Stimulated activated CD8-positive, alpha-beta memory T cell treated with anti-CD3 and anti-CD28 coated beads, Interleukin-15, amount 100 ng/mL, for 24 hours (primary cell): ENCODE measurements at places on chromosomes 7 and 10.

DNA sequence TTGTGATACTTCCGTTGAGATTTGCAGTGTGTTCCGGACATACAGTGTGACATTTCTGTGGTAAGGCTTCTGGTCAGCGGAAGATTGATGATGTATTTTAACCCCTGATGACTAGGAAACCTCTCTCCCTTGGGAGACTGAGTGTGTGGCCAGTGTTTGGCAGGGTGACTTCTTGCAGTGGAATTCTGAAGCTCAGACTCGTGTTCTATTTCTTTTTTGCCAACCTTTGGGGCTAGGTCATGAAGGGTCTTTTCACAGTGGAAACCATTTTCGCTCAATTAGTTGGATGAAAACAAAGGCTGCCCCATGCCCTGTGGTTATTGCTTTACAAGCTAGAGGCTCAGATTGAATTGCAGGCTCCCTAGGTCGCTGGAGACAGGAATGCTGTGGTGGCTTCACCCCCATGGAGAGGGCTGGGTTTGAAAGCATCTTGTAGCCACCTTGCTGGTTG lies 288.9 kb downstream of the BBS9 start:
- DNase-seq, result no peak

GRCh38 chr10:119131512-119132240 lies 27.8 kb downstream of the DENND10 start:
- no peak for DNase-seq

- DNase-seq, result no peak
Measured at GRCh38 chr10:58662314-58662713, 149.6 kb downstream of the BICC1 start.

GRCh38 chr10:123355748-123356481 lies 201.7 kb downstream of the BUB3 start:
- no peak for DNase-seq

DNA sequence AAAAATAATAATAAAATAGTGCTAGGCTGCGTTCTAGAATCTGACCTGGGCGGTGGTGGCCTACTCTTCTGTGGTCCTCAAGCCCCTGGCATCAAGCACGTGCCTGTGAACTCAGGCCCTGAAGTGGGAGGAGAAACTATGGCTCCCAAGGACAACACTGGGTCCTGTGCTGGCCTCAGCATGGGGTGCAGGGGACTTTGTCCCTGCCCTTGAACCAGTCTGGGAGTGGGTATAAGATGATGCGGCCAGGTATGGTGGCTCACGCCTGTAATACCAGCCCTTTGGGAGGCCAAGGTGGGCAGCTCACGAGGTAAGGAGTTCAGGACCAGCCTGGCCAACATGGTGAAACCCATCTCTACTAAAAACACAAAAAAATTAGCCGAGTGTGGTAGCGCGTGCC lies 5.5 kb downstream of the ZP3 start:
- no peak for DNase-seq

- DNase-seq, result no peak
Measured at GRCh38 chr10:17790651-17791050, 18.5 kb upstream of the MRC1 start.

GRCh38 chr7:27846388-27846787 lies 106.4 kb downstream of the TAX1BP1 start:
- DNase-seq, result no peak

DNA sequence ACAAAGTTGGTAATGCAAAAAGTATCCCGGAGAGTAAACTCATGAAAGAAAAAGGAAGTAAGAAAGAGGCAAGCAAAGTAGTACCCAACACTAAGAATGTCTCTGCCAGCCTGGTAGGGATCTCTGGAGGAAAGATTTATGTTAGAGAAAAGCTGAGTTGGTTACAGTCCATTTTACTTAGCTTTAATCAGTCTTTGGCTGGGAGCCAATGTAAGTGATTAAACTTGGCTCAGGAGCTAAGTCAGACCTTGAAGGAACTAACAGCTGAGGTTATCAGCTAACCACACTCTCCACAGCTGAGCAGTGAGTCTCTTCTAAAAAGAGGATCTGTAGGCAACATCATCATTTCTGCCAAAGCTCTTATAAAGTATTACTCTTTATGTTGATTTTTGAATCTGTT lies 148.0 kb downstream of the ANKRD7 start:
- no peak for DNase-seq

DNA sequence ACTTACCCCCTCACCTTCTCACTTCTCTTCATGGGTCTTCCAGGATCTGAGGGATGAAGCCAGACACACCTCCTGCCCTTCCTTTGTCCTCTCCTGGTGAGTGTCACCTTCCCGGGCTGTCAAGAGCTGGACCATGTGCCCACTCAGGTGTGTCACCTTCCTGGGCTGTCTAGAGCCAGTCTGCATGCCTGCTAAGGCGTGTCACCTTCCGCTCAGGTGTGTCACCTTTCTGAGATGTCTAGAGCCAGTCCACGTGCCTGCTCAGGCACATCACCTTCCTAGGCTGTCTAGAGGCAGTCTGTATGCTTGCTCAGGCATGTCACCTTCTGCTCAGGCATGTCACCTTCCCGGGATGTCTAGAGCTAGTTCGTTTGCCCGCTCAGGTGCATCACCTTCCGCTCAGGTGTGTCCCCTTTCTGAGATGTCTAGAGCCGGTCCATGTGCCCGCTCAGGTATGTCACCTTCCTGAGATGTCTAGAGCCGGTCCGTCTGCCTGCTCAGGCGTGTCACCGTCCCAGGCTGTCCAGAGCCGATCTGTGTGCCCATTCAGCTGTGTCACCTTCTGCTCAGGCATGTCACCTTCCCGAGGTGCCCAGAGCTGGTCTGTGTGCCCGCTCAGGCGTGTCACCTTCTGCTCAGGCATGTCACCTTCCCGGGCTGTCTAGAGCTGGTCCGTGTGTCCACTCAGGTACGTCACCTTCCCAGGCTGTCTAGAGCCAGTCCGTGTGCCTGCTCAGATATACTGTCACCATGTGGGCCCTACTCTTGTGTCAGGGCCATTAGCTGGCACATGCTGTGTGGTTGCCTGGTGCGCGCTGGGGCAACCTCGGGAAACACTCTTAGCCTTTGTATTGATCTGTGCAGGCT lies 245.3 kb downstream of the EBF3 start:
- no peak for DNase-seq

- no peak for DNase-seq
Measured at GRCh38 chr10:33046792-33047191, 88.8 kb upstream of the ITGB1 start.

DNA sequence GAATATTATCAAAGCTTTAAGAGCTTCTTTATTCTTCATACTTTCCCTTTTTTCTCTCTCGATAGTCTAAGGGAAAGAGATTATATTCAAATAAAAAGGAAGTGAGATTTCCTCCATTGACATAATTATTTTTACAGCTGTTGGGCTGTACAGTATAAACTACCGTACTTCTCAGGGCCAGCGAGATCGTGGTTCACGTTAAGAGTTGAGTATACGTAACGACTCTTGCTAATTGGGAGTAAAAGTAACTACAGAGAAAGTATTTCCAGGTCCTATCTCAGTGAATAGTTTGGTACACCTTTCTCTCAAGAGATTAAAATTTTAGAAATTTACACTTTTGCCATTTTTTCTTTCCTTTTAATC lies 57.8 kb downstream of the INPP5F start:
- DNase-seq, result no peak

DNA sequence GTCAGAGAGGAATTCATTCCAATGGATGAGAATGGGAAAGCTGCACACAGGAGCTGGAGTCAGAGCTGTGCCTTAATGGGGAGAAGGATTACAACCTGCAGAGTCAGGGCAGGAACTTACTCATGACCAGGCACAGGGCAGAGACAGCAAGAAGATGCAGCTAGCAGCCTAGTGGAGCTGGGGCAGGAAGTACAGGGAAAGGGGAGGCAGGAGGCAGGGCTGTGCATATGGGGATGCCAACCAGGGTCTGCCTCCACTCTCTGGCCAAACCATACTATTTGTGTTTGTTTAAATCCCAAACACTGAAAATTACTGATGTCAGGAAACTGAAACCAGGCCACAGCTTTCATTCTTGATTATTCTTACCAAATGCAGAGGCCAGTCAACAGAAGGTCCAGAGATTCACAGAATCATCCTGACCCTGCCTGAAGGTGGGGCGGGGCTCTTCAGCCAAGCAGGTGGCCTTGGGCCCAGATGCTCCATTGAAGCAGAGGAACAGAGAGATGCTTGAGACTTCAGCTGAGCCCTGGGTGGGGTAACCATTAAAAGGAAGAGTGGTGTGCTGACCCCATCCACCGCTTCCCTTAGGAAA lies 461.9 kb downstream of the KCNMA1 start:
- DNase-seq, result no peak

DNA sequence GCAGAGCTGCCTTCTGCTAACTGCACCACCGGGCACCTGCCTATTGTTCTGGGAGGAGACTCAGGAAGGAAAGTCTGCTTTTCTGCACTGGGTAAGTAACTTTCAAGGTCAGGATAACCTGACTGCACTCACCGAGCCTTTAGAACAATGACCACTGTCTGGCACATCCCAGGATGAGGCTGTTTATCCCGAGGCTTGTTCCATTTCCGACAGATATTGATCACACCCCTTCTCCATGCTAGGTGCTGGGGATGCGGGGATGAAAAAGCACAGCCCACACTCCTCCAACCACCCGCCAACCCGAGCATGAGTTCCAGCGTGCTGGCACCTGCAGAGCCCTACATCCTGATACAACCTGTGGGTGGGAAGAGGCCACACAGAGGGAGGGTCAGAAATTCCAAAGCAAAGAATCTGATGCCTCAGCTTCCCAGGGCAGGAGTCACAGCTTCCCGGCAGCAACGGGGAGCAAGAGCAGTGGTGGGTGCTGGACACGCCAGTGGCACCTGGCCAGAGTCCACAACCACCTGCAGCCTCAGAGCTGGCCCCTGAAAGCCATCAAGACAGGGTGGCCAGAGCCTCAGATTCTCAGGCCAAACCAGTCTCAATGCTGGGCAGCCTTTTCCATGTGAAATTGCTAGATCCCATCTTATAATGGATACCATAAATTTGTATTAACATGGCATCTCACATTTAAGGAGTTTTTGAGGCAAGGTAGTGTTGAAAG lies 34.9 kb upstream of the CNPY1 start:
- DNase-seq, result no peak

DNA sequence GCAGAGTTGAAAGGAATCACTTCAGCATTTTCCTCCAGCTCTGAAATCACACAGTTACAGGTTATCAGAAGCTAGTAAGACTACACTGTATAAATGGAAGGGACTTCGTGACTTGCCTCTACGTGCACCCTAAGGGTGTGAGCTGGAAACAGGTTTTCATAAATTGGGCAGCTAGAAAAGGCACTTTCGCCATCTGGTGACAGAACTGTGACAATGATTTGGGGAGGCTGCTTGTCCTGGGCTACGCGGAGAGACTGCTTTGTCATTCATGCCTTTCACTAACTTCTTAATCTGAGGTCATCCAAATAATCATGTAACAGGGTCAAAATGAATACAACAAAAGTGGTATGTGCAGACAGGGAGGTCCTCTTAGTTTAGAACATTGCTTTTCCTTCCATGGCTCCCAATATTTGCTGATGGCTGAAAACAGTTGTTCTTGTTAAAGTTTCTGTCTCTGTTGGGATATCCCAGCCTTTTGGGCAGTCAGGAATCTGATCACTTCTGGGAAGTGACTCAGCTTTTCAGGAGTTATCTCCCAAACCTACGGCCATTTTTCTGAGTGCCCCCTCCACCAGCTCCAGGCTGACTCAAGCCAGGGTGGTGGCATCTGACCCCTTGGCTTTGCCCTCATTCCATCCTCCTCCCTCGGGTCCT lies 17.8 kb downstream of the VWC2 start:
- DNase-seq, result no peak

- DNase-seq, result no peak
Measured at GRCh38 chr7:113628948-113629847, 289.6 kb downstream of the PPP1R3A start.

GRCh38 chr10:62795100-62795499 lies 9.4 kb upstream of the ADO start:
- no peak for DNase-seq

GRCh38 chr7:69062020-69062765 lies 536.1 kb upstream of the AUTS2 start:
- DNase-seq, result no peak

- DNase-seq, result no peak
Measured at GRCh38 chr10:23053036-23053435, 42.3 kb upstream of the MSRB2 start.

- DNase-seq, result no peak
Measured at GRCh38 chr7:101739775-101740398, 77.5 kb upstream of the CUX1 start.

GRCh38 chr10:121851786-121852185 lies 76.0 kb downstream of the ATE1 start:
- DNase-seq, result no peak

- DNase-seq, result no peak
Measured at GRCh38 chr10:70722820-70723424, 50.6 kb downstream of the ADAMTS14 start.

DNA sequence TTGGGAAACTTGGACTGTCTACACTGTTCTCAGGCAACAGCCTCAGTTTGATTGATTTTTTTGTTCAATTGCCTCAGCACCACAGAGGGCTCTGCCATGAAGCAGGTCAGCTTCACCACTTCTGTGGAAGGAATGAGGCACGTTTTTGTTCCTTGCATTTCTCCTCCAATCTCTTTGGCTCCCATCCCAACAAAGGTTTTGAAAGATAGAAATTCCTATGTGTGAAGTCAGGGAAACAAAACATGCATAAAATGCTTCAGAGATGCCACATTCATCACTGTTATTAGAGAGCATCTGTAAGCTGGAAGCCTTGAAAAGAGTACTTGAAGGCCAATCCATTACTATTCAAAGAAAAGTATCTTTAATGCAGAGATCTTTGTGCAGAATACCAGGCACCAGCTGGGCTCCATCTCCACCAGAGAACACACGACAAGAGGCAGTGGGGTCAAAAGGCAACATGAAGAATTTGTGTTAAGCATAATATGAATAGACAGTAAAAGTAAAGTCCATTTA lies 249.1 kb upstream of the LYZL1 start:
- no peak for DNase-seq

GRCh38 chr7:93711926-93712325 lies 137.4 kb upstream of the CALCR start:
- no peak for DNase-seq

- DNase-seq, result no peak
Measured at GRCh38 chr7:17140406-17140805, 158.0 kb upstream of the AHR start.

DNA sequence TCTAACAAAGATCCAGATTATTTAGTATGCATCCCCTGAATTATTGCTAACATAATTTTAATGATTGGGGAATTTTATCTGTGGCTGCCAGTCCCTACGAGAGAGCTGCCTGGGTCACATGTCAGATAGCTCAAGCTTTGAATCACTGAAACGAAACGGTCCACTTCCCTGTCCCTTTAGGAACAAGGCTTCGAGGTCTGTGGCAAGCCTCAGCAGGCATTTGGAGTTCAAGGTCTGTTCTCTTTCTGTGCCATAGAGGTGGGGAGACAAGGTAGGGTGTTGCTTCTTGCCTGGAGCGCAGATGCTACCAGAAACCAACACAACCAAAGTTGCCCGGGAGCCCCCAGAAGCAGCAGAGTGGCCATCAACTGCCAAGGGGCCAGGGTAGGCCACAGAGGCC lies 13.9 kb upstream of the SH2D4B start:
- no peak for DNase-seq

GRCh38 chr7:69429911-69430383 lies 168.3 kb upstream of the AUTS2 start:
- no peak for DNase-seq
